ENCODE measurements at places on chromosomes 6 and 20. TPM values are rescaled to one million over a fixed set of nuclear protein-coding genes. Genes with fewer than 3 reads are reported as not detected.

GRCh38 chr20:44208770-44209169 is 1.8 kb downstream of the OSER1 start:
- no peak for DNase-seq

- no peak for DNase-seq
These were observed 84.5 kb upstream of the RALGAPA2 start for GRCh38 chr20:20796766-20797440.

Gene PRSS16
- total RNA-seq: 1.5 TPM

Gene TREM2
- total RNA-seq: 0.97 TPM

- DNase-seq: no peak
These were observed 2.5 kb upstream of the SRSF12 start for GRCh38 chr6:89120371-89120770.
